Stimulated activated CD8-positive, alpha-beta memory T cell treated with anti-CD3 and anti-CD28 coated beads, Interleukin-4, amount 100 ng/mL, for 1 hour (primary cell): ENCODE measurements at places on chromosomes 1 and 21.

GRCh38 chr1:247500865-247501264, 35.4 kb downstream of the OR2C3 start:
- no peak for DNase-seq

DNA sequence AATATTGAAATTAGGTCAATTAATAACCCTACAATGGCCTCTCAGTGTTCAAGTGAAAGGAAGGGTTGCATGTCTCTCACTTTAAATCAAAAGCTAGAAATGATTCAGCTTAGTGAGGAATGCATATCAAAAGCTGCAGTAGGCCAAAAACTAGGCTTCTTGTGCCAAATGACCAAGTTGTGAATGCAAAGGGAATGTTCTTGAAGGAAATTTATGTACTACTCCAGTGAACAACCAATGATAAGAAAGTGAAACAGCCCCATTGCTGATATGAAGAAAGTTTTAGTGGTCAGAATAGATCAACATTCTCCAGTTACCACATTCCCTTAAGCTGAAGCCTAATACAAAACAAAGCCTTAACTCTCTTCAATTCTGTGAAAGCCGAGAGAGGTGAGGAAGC, 10.0 kb downstream of the MAEL start:
- DNase-seq = no peak

- no peak for DNase-seq
Measured at GRCh38 chr1:48470481-48470855, 1.5 kb downstream of the SPATA6 start.

DNA sequence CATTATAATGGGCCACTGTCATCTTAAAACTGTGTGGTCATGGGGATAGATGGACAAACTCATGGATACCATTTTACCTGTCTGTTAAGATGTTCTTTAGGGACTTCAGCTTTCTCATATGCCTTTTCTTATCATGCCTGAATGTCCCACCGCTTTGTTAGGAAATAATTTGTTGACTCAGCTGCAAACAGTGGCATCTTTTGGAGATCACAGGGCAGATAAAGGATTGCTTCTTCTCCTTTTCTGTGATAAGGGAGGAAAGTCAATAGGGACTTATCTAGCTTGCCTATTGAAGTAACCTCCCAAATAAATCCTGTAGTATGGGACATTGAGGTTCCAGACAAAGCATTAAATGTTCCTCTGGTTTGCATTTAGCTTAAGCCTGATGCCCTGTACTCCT, 79.8 kb upstream of the KIAA0040 start:
- DNase-seq = no peak

- DNase-seq = no peak
Measured at GRCh38 chr1:183693521-183693920, 40.4 kb upstream of the APOBEC4 start.

DNA sequence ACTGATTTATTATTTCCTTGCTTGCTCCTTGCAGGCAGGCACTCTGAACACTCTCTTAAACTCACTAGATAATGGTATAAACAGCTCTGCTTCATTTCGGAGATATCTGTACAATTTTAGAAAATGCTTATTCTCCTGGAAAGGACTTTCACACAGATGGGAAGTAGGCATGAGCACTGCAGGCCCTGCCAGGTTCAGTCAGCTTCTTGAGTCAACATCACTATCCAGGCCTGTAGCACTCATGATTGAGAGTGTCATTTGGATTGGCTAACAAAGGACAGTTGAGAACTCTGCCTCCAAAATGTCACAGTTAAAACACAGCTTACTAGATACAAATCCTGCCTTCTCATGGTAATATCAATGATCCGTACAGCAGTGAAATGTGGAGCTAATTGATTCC, 181.9 kb downstream of the CYYR1 start:
- DNase-seq = no peak

DNA sequence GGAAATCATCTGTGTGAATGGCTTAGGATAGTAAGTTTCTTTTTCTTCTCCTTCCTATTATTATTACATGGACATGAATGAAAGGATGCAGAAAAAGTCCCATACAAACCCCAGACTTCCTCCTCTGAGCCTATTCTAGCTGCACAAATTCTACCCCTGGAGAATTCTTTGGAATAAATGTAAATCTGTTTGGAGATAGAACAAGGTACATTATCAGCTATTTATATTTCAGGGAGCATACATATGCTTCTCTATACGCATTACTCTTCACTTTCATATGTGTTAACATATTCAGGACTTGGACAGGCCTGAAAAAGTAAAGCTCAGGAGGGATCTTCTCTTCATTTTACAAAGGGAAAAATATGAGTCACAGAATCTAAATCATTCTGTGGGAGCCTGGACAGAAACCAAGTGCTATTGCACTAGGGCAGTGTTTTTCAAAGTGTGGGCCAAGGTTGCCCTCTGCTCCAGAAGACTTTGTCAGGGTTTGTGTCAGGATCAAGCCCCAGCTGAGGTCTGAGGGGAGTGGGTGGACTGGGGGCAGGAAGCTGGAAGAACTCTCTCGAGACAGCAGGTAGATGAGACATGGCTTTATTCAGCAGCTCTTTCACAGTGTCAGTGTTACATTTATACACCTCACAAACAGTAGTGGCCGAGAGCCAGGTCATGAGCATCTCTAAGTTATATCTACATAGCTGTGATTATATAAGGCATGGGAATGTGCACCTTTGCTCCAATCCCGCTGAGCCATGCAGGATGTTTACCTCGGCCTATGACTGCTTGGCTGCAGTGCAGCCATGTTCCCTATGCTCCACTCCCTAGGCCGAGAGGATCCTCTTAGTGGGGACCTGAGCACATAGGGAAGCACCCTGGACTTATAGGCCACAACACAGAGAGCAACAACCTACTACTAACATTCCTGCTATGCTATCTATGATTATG, 114.3 kb downstream of the GDAP2 start:
- no peak for DNase-seq

DNA sequence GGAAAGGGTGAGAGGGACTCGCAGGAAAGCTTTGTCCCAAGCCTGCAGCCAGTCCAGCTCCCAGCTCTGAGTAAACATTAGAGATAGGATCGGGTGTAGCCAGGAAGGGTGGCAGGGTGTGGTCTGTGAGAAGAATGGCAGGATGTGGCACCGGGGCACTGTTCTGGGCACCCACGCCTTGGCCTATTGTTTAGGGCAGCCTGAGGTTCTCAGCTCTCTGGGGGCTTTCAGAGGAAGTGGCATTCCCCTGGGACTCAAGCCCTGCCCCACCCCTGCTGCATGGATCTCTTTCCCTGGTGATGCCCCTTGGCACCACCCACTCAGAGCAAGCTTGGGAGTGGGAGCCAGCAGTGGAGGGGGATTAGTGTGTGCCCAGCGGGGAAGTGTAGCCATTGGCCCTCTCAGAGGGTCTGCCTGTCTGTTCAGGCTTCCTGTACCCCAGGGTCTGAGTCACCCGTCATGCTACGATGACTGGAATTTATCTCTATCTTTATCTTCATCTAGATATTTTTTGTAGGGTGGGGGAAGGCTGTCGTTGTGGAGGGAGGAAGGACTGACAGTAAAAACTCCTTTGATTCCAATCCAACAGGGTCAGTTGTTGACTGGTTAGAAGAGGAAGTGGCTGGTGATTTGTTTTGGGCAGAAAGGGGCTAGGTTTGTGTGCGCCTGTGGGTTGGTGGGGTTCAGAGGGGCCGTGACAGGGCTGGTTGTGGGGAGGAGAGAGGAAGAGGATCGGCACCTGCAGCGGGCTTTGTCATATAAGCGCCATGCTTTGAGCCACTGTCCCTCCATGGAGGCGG, 31.6 kb downstream of the SOX13 start:
- DNase-seq = no peak

DNA sequence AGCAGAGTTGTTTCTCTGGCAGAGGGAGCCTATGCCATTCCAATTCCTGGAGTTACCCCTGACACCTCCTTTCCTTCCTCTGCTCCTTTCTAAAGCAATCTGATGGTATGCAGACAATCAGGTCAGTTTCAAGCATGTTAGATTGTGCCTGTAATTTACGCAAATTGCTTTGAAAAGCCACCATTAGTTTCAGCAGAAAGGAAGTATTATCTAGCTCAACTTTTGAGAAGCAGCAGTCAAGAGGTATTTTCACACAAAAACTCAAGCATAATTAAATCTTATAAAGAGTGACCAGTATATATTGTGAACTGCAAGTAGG, 2.2 kb downstream of the ERRFI1 start:
- no peak for DNase-seq

- no peak for DNase-seq
Measured at GRCh38 chr1:234963904-234964702, 164.5 kb downstream of the TOMM20 start.

GRCh38 chr1:27399251-27400025, 7.0 kb downstream of the GPR3 start:
- DNase-seq = no peak

DNA sequence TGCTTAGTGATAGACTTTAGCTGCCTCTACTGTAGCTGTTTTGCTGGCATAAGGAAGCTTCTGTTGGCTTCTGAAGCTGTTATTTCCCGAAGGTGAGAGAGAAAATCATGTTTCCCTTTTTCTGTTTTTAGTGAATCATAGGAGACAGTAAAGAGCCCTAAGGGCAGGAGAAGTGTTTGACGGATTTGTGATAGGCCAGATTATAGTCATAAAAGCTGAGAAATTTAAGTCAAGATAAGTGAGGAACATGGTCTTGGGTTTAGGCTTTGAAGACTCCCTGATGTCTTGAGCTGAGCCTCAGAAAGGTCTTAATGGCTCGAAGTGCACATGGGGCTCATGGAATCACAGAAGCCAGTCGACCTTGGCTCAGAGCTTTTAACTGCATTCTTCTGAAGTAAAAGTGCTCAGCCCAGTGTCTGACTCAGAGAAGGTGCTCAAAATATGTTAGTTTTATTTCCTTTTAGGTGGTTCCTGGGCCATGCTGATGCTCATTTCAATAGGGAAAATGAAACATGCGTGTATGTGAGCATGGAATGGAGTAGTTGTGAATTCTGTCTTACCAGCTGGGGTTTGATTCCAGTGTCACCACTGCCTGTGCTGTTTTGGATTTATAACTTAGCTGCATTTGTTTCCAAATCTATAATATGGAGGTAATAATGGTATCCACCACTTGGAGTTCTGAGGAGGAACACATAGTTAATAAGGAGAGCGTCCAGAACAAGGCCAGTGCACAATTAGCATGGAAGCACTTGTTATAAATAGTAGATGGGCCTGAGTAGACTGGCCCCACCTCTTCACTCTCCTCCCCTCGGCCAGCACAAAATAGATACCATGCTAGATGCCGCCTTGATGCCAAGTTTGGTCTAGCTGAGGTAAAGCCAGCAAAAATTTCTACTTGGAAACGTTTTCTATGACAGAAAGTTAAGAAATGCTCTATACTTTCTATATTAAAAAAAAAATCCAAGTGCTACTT, 99.2 kb downstream of the C1orf21 start:
- DNase-seq = no peak

DNA sequence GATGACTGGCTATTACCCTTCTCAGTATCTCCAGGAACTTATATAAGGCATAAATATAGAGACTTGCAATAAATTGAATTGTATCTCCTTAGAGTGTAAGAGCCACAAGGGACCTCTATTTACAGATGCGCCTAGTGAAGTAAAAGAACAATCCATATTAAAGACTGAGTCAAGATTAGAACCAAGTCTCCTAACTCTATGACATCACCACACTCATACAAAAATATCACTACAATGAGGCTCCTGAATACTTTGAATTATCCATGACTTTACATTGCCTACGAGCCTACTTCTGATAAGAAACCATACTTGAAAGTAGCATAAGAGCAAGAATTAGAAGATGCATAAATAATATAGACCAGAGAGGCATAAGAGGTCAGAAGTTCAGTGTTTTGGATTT, 18.8 kb downstream of the DPYD start:
- DNase-seq = no peak
